ENCODE measurements at places on chromosomes 3 and 15. TPM values are rescaled to one million over a fixed set of nuclear protein-coding genes. Genes with fewer than 3 reads are reported as not detected.

The CCRL2 gene
- total RNA-seq = not detected

The GPR149 gene
- not detected for total RNA-seq

The METTL6 gene
- total RNA-seq = 21.3 TPM

The RMDN3 gene
- total RNA-seq = 36.3 TPM

The DLL4 gene
- 9.4 TPM for total RNA-seq

The CHDH gene
- 0.29 TPM for total RNA-seq

The AGBL1 gene
- total RNA-seq = not detected

The SUCNR1 gene
- under 0.01 TPM for total RNA-seq

The PLA2G4E gene
- not detected for total RNA-seq

The PLXNB1 gene
- 37.4 TPM for total RNA-seq

The SYNM gene
- total RNA-seq = 10.6 TPM

The NPAP1 gene
- total RNA-seq = not detected

The ST3GAL6 gene
- 6.9 TPM for total RNA-seq

The CAMP gene
- total RNA-seq = not detected

The CFAP92 gene
- 0.14 TPM for total RNA-seq

The POLR2M gene
- 151 TPM for total RNA-seq

The TMEM89 gene
- not detected for total RNA-seq

The EPHB1 gene
- 0.88 TPM for total RNA-seq

The MAP2K5 gene
- total RNA-seq = 7.4 TPM

The UPK1B gene
- total RNA-seq = not detected

The SEMA5B gene
- not detected for total RNA-seq

The ZBTB47 gene
- total RNA-seq = 26.0 TPM

The PBRM1 gene
- 93.6 TPM for total RNA-seq

The EFHB gene
- total RNA-seq = not detected

The MAGI1 gene
- 18.6 TPM for total RNA-seq

The SPRED1 gene
- 28.0 TPM for total RNA-seq

The HOMER2 gene
- 2.0 TPM for total RNA-seq

The CCDC80 gene
- 39.5 TPM for total RNA-seq

The SUSD5 gene
- total RNA-seq = 0.66 TPM

The NEIL1 gene
- 0.86 TPM for total RNA-seq

The CYP1A2 gene
- total RNA-seq = not detected

The RHCG gene
- total RNA-seq = not detected

The C3orf22 gene
- total RNA-seq = not detected

The OR5K2 gene
- not detected for total RNA-seq

The CHRNA7 gene
- total RNA-seq = 0.22 TPM

The P2RY14 gene
- total RNA-seq = 0.14 TPM

The APOD gene
- 2.0 TPM for total RNA-seq

The GCNT3 gene
- not detected for total RNA-seq

The PCSK6 gene
- 1.1 TPM for total RNA-seq

The FAM3D gene
- total RNA-seq = not detected

The CILP gene
- total RNA-seq = not detected

The ITIH1 gene
- not detected for total RNA-seq

The SLC28A1 gene
- not detected for total RNA-seq

The SLC12A1 gene
- total RNA-seq = not detected

The HIGD2B gene
- total RNA-seq = not detected

The ARPIN gene
- total RNA-seq = 9.6 TPM

The RNF168 gene
- total RNA-seq = 26.1 TPM

The CCDC9B gene
- total RNA-seq = 58.1 TPM

The NR1I2 gene
- total RNA-seq = under 0.01 TPM

The SPINT1 gene
- 1.3 TPM for total RNA-seq

The RARB gene
- total RNA-seq = 1.8 TPM

The CCNB2 gene
- 48.0 TPM for total RNA-seq

The SLC22A14 gene
- total RNA-seq = 0.14 TPM
